Activated T-helper 17 cell treated with anti-CD3 and anti-CD28 coated beads, Interleukin-2, amount 50 U/mL, for 72 hours (primary cell): ENCODE measurements at places on chromosomes 7 and 10. TPM values are rescaled to one million over a fixed set of nuclear protein-coding genes. Genes with fewer than 3 reads are reported as not detected.

GRCh38 chr7:137283153-137283552, 60.4 kb downstream of the PTN start:
- no peak for ATAC-seq

Gene NPTX2
- total RNA-seq = not detected

DNA sequence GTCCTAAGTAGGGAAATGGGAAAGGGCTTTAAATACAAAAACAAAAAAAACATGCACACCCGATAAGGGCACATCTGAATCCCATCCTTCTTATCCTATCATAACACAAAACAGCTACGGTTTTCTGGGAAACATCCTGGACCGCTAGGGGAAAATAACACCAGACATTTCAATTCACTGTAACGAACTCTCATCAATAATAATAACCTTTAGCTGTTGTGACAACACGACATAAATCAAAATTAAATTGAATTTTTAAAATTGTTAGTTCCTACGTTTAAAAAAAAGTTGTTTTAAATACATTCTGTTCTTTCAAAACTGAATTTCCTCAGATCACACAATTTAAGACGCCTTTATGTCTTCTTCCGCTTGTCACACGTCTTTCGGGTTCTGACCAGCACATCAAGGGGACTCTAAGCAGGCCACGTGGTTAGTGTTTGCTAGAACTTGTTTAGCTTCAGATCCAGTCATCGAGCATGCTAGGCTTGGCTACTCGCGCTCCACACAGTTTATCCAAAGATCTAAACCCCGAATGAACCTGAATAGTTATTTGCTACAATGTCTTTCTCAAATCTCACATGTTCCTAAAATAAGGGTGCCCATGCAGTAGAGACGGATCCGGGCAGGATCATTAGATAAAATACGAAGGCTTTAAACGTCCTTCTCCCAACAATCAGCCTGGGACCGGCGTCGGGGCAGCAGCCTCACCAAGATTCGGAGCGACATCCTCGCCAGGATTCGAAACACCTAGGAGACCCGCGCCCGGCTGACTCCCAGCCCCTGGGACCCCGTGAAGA, 839 bp downstream of the IKZF5 start:
- peak; percentile 57 for ATAC-seq

DNA sequence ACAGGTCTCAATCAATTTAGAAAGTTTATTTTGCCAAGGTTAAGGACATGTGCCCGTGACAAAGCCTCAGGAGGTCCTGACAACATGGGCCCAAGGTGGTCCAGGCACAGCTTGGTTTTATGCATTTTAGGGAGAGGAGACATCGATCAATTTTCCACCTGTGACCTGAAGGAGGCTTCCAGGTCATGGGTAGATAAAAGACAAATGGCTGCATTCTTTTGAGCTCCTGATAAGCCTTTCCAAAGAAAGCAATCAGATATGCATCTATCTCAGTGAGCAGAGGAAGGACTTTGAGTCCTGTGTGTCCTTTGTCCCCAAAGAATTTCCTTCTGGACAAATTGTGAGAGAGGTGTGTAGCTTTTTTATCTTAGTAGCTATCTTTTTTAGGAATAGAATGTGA, 15.8 kb downstream of the LRRC72 start:
- ATAC-seq = no peak

Gene ANK3
- total RNA-seq = 56.2 TPM

Gene AS3MT
- total RNA-seq = 1.6 TPM

DNA sequence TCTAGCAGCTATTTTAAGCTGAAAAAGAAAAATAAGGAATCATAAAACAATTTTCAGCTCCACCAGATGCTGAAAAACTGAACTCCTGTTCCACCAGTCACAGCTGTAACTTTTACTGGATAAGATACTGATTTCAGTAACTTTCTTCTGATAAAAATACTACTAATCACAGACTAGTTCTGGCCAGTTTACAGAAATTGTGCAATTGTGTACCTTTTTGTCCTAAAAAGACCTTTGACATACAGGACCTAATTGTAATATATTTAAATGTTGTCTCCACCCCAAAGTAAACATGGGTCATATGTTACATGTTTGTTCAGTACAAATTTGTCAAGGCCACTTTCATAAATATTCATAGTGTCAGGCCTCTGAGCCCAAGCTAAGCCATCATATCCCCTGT, 27.1 kb upstream of the PIP start:
- ATAC-seq = no peak

DNA sequence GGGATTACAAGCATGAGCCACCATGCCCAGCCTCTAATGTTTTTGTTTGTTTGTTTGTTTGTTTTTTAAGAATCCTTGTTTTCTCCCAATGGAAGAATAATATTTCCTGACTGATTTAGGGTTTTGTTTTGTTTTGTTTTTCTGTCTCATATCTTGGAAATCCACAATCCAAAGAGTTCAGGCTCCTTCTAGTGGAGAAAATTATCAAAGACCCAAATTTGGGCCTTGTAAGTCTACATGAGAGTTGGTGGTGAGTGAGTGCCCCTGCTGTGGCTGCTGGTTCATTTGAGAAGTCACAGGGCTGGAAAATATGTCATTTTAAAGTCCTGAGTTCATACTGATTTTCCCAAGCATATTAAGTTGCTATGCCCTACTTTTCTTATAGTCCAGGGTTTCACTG, 33.5 kb upstream of the KLHL7 start:
- ATAC-seq = no peak

GRCh38 chr10:125177641-125178640, 17.6 kb upstream of the CTBP2 start:
- no peak for ATAC-seq

- ATAC-seq = peak; percentile 78
These were observed 8.2 kb downstream of the TFR2 start for GRCh38 chr7:100632951-100633717.

GRCh38 chr7:117095055-117095454, 141.8 kb downstream of the ST7 start:
- no peak for ATAC-seq

Gene GDF2
- not detected for total RNA-seq

DNA sequence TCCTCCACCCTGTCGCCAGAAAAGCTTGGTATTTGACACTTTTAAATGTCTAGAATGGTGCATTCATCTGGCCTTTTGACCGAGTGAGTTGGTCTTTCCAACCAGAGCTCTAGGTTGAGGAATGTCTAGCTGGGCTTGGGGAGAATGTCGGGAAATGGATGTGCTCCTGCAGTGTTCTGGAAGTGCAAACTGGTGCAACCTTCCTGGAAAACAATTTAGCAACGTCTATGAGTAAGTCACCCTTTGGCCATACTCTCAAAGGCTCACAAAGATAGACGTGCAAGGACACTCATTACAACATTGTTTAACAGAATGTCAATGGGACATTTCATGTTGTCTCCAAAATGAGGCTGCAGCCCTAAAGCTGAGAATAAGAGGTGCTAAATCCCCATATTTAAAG, 12.2 kb upstream of the NMT2 start:
- no peak for ATAC-seq
